Activated CD4-positive, alpha-beta T cell treated with anti-CD3 and anti-CD28 coated beads, Interleukin-2, amount 10 ng/mL, durations not matched to agents 7 days and 5 days (primary cell): ENCODE measurements at places on chromosomes 6 and 20. TPM values are rescaled to one million over a fixed set of nuclear protein-coding genes. Genes with fewer than 3 reads are reported as not detected.

TRAPPC3L gene
- not detected for total RNA-seq

TMEM217 gene
- 0.92 TPM for total RNA-seq

COL19A1 gene
- not detected for total RNA-seq

AURKA gene
- 83.0 TPM for total RNA-seq

GRIK2 gene
- total RNA-seq: not detected

DNA sequence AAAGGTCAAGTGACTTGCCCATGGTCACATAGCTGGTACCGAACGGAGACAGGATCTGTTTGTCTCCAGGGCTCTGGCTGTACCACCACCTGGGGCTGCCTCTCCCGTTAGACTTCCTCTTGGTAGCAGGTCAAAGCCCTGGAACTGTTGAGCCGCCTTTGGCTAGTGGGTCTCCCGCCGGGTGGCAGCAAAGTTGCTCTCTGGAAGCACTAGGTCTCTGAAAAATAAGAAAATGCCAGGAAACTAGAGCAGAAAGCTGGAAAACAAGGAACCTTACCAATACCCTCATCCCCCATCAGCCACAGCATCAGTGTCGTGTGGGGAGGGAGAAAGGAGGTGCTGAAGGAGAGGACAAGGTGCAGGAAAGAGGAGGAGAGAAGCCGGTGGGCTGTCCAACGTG is 291.0 kb upstream of the SUPT3H start:
- DNase-seq: no peak

DNA sequence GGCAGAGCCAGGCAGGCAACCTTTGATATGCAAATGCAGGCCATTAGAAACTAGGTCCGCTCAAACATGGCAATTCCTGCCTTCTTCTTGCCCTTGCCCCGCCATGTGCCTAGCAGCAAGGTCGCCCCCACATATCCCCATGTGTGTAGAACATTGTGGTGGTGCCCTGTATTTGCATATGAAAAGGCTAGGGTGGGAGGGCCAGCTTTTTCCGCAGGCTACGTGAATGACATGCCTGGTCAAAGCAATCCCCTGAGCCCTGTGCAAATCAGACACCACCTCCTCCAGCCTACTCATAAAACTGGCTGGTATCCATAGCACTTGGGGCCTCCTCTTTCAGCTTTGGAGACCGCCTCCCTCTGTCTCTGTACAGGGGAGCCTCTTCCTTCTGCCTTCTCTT is 31.6 kb downstream of the GSTA2 start:
- no peak for DNase-seq

DNA sequence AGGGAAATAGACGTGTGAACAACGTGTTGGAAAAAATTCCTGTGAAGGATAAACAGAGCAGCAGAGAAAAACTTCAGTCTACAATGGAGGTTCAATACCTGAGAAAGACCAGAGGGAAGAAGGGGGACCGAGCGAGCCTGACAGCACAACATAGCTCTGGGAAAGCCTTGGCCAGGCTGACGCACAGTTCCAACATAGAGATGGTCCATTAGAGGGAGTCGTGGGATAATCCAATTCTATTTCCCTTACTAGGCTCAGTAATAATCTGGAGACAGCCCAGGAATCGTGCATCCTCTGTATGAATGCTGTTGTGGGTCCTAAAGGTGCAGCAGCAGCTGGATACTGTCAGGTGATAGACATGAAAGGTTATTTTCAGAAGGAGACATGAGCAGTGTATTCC is 370.8 kb upstream of the BTBD3 start:
- DNase-seq: no peak

DNA sequence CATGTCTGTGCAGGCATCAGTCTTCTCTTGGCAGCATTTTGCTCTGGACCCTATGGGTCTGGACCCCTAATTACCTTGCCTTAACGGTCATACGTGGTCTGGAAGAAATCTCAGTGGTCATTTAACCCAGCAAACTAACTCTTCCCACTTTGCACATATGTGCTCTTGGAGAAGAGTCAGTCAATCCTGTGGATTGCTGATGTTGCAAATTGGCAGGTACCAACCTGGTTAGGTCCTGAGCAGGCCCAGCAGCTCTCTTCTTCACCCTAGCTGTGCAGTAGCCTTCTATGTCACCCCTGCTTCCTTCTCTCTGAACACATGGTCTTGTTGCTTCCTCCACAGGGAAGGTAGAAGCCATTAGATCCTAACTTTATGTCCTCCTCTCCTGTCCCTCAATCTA is 1.6 kb downstream of the CEP43 start:
- no peak for DNase-seq

DNA sequence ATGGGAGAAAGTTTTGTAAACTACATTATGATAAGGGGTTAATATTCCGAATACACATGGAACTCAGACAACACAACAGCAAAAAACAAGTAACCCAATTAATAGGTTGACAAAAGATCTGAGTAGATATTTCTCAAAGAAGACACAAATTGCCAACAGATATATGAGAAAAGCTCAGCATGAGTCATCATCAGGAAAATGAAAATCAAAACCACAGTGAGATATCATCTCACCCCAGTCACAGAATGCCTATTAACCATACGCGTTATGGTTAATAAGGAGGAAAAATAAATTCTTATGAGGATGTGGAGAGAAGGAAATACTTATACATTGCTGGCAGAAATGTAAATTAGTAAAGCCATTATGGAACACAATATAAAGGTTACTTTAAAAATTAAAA is 695.0 kb downstream of the COL12A1 start:
- no peak for DNase-seq

DNA sequence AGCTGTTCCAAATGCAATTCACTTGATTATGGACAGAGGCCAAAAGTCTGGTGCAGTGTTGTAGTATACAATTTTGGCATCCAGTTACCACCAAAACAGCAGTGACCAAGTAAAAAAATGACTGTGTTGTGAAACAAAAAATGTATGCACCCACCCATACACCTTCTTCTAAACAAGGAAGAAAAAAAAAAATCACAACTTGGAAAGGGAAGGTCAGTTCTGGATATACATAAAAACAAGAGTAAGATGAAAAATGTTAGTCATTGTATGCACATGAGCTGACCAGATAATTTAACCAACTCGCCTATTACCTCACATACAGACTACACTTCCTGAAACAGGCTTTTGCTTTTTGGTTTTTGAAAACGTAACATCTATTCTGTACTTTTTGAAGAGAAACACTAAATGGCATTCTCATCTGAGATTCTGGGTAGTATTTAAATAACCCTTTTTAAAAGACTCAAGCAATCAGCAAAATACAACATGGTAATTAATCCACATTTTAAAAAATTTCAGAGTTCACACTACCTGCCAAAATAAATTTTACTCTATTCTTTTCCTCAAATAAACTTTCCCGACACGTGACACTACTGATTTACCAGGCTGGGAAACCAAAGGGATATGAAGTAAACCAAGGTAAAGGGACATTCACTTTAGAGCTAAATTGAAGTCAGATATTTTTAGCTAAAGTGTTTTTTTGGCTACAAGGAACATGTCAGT is 141.6 kb upstream of the SHLD1 start:
- DNase-seq: no peak

DNA sequence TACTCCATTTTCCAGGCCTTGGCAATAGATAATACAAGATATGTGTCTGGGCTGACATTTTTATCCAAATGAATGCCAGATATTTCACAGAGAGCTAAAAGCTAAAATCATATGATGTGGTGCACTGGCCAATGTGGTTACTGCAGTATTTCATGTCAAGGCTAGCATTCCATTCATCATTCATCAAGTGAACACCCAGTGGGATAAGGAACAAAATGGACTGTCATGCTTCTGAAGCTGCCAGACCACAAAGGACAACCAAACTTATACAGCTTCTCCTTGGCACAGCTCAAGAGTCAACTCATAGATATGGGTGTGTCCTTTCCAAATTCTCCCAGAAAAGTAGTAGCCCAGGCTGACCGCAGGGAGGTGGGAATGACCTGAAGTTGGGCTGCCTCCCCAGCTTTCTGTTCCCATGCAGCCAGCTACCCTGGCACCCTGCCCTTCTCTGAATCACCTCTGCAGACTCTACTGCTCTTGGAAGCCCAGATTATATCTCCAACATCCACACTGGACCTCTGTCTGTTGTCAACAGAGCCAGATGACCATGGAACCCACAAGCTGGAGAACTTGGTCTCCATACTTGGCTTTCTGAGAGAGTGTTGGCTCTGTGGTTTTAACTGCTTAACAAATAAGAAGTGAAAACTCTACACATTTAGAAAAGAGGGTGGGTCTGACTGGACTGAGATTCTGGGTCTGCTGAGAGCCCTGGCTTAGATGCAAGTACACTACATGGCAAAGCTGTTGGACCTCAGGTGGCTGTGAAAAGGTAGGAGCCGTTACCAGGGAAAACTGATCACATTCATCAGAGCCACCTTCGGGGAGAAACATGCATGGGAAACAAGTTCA is 122.8 kb downstream of the ALDH8A1 start:
- DNase-seq: no peak

GRCh38 chr6:45757443-45758130 is 258.1 kb downstream of the CLIC5 start:
- no peak for DNase-seq

DNA sequence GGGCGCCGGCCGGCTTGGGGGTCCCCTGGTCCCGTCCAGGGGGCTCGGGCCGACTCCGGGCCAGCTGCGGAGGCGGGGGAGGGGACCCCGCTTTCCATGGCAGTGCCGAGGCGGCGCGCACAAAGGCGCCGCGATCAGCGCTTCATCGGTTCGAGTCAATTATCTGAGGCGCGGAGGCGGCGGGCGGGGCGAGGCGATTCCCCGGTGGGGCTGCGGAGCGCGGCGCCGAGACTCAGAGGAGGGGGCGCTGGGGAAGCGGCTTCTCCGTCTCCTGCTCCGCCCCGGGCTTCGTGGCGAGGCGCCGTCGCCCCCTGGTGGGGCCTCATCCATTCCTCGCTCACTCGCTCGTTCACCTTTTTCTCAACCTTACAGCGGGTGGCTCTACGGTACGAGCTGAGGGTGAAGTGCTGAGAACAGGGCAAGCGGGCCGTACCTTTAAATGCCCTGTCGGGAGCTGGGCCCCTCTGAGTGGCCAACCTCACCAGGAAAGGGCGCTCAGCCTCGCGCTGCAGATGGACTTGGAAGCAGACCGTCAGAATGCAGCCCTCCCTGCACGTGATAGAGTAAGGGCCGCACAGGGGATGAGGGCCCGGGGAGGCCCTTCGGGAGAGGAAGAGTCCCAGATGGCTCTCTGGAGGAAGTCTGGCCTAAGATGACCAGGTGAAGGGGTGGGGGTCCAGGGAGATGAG is 39.9 kb downstream of the SLC52A3 start:
- DNase-seq: peak; percentile 38

DNA sequence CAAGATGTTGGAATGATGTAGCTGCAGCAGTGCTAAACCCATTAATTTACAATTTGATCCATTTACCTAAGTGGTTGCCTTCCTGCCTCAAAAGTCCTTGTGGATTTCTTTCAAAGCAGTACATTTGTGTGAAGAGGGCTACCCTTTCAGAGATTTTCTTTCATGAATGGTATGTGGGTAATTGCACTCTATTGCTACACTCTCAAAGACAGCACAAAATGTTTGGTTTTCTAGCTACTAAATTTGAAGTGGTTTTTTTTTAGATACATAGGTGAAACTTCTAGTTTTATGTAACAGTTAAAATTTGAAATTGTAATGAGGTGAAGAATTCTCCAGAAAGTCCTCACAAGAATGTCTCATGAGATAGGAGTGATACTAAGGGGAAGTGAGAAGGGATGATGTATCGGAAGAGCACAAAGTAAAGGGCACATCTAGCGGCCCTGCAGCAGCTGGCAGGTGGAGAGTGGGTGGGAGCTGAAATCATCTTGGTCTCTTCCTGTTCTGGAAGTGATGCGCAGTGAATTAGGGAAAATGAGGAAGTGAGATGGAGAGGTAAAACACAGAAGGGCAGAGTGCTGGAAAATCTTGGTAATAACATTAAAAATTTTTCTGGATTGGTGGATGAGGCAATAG is 236.8 kb upstream of the MAN1A1 start:
- DNase-seq: no peak

- DNase-seq: no peak
Measured at GRCh38 chr6:125865015-125865414, 74.3 kb downstream of the NCOA7 start.

DNA sequence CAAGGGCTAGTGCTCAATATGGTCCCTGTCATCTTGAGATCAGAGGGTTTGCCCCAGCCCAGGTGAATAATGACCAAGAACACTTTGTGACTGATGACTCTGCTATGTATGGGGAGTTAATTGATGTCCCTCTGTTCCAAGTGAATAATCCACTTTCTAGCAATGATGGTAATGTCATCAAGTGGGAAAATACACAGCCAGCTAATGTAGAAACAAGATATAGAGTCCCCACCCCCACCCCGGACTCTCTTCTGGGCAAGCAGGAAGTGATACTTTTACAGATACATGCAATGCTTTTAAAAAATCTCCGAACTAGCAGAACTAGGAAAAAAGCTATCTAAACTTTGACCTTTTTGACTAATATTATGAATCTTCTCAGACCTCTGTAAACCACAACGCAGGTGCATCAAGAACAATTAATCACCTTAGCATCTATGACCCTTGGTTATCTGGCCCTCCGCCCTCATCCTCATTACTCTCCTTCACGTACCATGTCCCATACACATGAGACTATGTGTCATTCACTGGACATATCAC is 30.5 kb downstream of the CNR1 start:
- no peak for DNase-seq

GRCh38 chr6:51738614-51739013 is 348.8 kb downstream of the PKHD1 start:
- no peak for DNase-seq

DNA sequence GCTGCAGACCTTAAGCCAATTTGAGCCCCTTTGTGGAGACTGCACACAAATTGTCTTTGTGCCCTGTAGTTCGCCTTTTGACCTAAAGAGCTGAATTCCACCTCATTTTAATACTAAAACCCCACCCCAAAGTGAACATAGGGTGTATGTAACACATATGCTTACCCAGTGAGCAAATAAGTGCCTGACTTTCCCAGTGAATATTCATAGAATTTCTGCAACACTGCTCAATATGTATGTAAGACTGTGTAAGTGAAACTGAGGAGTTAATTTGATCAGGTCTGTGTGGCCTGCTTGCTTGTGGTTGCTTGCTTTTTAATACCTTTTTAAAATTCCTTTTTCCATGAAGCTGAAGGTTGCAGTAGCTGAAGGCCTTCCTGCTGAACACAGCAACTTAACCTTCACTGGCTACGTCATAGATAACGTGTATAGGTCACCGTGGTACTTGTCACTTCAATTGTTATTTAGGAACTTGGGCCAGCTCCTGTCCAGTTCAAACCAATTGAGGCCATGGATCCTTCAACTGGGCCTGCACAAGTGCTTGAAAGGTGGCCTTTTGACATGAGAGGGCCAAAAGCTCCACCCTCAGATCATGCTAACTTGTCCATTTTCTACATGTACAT is 131.7 kb upstream of the BTBD3 start:
- DNase-seq: no peak

DNA sequence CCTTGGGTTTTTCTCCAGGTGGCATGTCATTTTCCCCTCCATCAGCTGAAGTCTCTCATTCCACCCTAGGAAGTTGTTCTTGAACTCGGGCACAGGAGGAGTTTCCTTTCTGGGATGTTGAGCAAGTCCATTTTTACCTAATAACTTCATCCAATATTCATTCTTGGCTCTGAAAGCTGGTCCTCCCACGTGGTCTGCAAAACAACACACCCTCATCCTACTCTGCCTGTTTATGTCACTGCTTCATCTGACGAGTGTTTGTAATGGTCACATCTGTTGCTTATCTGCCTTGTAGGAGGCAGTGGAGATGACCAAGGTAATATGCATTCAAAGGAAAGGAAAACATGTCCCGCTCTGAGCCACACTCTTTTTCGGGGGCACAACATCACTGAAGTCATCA is 41.7 kb upstream of the AIG1 start:
- DNase-seq: no peak
